ENCODE measurements at places on chromosomes 2 and 18.

DNA sequence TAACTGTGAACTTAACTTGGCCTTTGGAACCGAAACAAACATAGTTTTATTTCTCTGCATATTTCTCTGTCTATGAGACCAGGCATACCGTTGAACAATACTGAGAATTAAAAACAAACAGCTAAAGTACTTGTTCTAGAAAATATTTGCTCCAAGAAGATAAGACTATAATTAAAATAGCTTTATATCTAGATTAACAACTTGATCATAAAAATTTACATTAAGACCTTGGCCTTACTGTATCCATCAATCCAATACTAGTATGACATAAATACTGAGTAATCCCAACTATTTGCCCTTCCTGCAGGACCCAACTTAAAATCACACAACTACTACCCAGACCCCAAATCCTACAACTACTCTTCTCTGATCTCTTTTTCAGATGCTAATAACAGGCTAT is 260.9 kb downstream of the RIT2 start:
- no peak for DNase-seq

DNA sequence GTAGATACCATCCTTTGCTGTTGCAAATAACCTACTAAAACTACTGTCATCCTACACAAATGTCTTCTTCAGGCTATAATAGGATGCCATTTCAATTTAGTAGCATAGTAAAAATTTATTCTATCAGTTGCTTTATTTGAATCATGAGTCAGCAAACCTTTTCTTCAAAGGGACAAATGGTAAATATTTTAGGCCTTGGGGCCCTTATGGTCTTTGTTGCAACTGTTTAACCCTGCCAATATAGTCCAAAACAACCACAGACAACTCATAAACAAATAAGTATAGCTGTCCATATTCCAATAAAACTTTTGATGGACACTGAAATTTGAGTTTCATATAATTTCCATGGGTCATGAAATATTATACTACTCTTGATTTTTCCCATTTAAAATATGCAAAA is 54.0 kb upstream of the CCBE1 start:
- no peak for DNase-seq

DNA sequence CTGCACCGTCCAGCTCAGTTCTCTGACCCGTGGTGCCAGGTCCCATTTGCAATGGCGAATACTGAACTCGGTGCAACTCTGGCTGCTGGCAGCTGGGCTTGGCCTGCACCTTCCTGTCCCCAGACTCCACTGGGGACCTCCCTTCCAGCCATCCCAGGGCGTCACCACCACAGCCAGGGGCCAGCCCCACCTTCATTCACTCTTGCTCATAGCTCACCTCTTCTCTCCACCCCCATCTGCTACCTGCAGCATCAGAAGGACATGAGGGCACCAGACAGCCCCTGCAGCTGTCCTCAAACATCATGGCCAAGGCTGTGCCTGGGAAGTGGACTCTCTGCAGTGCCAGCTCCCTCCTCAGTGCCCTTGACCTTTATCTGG is 16.2 kb upstream of the ALPI start:
- no peak for DNase-seq

GRCh38 chr2:118669654-118670053 is 177.8 kb downstream of the EN1 start:
- DNase-seq: no peak

DNA sequence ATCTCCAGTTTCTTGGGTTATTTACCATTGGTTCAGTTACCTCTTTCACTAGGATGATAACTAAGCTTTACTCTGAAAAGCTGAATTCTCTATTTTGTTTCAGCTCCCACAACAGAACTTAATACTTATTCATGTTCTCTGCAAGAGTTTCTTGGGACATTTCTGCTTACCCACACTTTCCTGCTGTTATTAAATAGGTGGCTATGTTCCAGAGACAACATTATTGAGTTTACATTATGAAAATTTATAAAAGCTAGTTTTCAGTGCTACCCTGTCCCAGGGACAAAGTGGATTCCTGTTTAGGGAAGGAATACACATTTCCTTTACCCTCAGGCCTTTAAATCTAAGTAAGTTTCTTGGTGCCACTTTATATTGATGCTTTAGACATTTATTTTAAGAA is 7.0 kb upstream of the GPD2 start:
- DNase-seq: no peak

DNA sequence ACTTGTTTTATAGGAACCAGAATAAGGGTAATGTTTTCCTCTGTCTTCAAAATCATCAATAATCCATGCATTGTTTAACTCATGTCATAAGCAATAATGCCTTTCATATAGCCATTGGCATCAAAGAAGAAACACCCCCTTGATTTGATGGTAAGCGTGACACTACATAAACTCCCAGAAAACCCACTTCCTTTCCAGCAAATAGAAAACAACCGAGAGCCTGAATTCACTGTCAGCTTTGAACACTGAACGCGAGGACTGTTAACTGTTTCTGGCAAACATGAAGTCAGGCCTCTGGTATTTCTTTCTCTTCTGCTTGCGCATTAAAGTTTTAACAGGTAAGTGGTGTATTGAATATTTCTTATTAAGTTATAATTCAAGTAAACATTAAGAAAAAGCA is at the start of gene ICOS:
Gene ICOS, plus strand, starts transcription at position 229 of the 400 bp plus-strand sequence. Its CDS starts 52 bp downstream, at position 281.
- DNase-seq: no peak

GRCh38 chr2:168635065-168635577 is 167.3 kb upstream of the NOSTRIN start:
- no peak for DNase-seq

DNA sequence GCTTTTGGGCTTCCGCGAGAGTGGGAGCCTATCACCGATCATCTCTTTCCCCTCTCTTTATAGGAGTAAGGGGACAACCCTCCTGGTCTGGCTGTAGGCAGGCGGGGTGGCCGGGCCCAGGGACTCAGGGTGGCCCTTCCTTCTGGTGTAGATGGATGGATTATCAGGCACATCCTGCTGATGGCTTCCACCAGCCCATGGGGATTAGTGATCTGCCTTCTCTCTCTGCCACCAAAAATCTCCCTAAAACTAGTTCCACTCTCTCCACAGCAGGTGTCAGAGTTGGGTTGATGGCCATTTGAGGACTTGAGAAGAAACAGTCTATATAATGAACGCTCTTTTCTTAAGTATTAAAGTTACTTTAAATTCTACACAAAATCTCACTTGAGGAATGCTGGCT is 37.4 kb downstream of the NCK2 start:
- no peak for DNase-seq

DNA sequence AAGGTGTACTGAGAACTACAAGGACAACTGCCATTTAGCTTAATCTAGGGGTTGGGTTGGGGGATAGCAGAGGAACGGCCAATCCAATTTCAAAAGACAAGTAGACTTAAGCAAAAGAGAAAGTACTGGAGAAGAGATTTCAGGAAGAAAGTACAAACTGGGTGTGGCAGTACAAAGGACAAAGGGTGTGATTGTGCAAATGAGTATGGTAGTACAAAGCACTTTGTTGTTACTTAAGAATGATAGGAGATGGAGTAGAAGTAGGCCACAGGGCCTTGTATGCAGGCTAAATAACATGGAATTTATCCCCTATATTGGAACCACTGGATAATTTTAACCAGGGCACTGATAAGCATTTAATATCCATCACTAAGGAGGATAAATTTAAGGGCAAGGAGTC is 4.7 kb upstream of the ORC2 start:
- no peak for DNase-seq

DNA sequence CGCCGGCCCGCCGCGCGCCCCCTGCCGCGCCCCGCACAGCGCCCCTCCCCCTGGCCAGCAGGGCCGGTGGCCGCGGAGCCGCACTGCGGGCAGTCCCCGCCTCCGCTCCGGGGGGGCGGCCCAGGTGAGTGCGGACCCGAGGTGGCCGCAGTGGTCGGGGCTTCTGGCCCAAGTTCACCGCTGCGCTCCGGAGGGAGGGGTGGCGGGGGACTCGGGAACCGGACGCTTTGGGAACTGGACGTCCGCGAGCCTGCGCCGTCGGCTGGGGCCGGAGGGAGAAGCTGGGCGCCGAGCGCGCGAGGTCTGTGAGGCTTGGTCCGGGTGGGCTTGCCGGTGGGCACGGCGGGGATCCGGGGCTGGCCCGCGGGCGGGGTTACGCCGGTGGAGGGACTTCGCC is 591 bp upstream of the LDLRAD4 start:
- no peak for DNase-seq

GRCh38 chr2:160836755-160837154 is 323.5 kb upstream of the TANK start:
- DNase-seq: no peak

DNA sequence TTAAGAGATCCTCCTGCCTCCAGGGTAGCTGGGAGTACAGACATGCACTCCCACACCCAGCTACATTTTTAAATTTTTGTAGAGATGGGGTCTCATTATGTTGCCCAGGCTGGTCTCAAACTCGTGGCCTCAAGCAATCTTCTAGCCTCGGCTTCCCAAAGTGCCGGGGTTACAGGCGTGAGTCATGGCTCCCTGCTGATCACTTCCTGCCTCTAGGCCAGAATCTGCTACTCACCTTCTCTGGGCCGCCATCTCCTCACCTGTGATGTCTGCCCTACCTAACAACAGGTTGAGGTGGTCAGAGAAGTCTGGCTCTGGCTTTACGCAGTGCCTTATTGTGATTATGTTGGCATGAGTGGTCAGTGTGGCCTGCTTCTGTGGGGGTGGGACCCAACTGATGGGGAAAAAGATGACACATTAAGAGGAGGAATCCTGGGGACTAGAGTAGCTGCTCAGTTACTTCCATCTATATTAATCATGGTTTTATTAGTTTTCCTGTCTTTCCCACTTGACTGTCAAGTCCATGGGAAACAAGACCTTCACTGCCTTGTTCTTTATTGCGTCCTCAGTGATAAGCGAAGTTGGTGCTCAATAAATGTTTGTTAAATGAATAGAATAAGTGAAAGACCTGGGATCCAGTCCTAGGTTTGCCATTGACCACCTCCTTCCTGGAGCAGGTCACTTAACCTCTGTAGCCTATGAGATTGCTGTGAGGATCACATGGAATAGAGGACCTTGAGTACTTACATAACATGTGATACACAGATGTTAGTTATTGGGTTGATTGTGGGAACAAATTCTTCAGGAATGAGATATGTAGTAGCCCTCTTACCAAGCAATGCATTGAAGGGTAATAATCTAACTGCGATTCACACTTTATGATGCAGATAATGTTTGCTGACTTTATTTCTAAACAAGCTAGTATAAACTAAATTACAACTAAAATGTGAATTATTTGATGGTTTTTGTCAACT is 15.7 kb downstream of the KCTD1 start:
- DNase-seq: no peak

DNA sequence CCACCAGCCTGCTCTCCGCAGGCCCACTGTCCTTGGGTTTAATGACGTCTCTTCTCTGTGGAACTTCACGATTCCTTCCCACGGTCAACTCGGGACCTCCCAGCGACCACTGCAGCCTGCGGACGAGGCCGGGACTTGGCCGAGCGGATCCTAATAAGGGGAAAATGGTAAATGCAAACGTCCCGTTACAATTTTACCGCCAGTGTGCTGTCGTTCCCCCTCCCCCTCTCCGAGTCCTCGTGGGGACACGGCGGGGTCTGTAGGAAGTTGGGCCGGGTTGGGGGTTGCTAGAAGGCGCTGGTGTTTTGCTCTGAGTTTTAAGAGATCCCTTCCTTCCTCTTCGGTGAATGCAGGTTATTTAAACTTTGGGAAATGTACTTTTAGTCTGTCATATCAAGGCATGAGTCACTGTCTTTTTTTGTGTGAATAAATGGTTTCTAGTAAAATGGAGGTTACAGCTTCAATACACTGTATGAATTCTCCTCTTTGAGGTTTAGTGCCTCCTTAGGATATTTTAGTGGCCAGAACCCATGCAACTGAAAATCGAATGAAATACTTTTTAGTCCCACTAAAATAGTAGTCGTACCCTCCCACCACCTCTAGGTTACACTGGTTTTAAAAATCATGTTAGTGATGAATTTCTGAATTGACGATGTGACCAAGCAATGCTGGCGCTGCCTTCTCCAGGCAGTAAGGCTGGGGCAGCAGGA is 2.3 kb downstream of the HOXD11 start:
- DNase-seq: no peak

DNA sequence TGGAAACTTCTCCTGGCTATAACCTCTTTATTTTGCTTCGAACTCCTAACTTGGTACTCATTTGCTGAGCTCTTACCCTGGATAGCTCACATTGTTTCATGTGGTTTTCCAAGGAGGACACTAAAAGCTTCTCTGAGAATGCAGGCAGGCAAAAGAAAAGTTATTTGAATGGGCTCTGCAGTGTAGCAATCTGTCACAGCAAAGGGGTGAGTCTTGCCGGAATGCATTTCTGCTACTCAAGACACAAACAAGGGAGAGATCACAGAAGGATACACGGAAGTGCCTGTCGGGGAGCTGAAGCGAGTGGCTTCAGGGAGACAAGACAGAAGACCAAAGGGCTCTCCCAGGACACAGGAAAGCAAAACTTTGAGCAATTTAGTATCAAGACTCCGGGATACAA is 265.4 kb downstream of the SS18 start:
- no peak for DNase-seq

DNA sequence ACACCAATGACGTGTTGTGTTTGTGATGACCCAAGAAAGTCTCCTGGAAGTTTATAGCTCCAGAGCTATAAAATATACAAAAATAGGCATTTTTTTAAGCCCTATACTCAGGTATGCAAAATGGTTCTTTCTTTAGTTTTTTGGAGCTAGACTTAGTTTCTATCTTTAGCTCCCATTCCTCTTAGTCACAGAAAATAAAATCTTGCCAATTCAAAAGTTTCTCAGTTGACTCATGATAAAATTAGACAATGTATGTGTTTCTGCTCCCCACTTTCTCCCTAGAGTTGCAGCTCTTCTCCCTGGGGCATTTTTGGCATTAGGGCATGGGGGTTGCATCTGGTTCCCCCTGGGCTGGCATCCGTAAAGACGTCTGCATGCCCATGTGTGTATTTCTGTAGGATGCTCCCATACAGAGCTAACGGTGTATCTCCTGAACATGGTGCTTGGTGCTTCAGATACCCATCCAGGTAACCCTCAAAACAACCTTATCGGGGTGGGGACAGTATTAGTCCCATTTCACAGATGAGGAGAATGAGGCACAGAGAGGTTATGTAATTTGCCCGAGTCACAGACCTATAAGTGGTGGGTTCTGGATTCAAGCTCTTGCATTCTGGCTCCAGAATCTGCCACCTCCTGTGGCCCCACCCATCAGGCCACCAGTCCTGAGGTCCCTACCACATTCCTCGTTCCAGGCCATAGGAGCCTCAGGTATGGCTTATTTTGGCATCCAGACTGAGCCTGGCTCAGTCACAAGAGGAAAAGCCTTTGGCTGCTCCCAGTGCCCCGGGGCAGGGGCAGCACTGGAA is 43.1 kb upstream of the ASAP2 start:
- DNase-seq: no peak

Data from stimulated activated CD4-positive, alpha-beta T cell treated with anti-CD3 and anti-CD28 coated beads, Interleukin-4, amount 100 ng/mL, for 1 hour (primary cell).